ENCODE measurements at places on chromosomes 12 and 14.
A peak's percentile ranks its signal among the peaks of the same experiment; 100 is the strongest.

GRCh38 chr14:92470215-92470614 lies 43.4 kb upstream of the RIN3 start:
- DNase-seq, result no peak

DNA sequence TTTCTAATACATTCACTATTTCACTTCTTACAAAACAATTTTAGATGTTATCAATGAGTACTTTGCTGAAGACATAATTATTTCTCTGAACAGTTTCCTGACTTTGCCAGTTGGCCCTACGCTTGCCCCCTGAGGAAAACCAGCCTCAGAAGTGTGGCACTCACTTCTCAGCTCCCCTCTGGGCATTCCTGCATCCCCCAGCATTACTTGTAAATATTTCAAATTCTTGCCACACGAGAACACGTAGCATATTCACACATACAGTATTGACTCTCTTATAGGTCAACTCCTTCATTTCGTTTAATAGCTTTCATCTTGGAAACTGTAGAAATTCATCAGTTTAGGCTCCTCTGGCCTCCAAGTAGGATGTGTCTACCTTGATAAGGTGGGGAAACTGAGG lies 65.2 kb downstream of the OTX2 start:
- DNase-seq, result no peak

DNA sequence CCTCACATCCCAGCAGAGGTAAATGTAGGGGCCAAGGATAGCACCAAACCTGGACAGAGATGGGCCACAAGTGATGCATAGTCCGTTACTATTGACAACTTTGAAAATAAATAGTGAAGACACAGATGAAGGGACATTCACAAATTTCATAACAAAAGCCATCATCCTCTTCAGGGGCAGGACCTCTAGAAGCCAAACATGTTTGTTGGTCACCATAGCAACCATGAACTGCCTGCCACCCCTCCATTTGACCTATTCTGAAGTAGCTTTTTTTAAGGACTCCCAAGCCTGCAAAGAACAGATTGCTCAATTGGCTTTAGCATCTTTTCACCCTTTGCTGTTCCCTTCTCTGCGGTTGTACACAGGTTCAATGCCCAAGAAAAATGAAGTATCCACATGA lies 35.7 kb upstream of the MDM1 start:
- no peak for DNase-seq

GRCh38 chr14:51552768-51553404 lies 98.8 kb upstream of the FRMD6 start:
- no peak for DNase-seq

DNA sequence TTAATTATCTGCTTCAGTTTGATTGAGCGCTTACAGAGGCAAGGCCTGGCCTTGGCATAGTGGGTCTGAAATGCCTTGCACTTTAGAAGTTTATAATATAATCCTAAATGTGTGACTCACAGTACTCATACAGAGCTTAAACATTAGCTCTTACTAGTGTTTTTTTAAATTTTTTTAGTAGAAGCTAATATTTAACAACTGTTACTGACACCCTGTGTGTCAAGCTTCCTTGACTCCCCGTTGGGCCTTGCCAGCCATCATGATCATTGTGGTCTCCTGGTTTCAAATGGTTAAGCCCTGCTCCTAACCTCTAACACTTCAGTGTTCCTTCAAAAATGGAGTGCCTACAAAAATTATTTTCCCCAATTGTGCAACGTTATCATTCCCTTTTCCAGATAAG lies 126.9 kb downstream of the GALC start:
- no peak for DNase-seq

GRCh38 chr12:51926718-51927117 lies 19.4 kb downstream of the ACVRL1 start:
- peak; percentile 54 for DNase-seq

Data from KBM-7 (cell line).